ENCODE measurements at places on chromosomes 13 and 19. TPM values are rescaled to one million over a fixed set of nuclear protein-coding genes. Genes with fewer than 3 reads are reported as not detected.

- H3K27me3 ChIP-seq = no peaks in the 10 kb centered on the region
- H3K36me3 ChIP-seq = no peaks in the 10 kb centered on the region
- DNase-seq = no peak
Observed at GRCh38 chr19:38064661-38065425, 157.8 kb downstream of the SIPA1L3 start.

NLRP9 gene
- not detected for total RNA-seq

GRCh38 chr19:17424743-17425365 is 5.0 kb downstream of the MVB12A start:
- H3K27ac ChIP-seq = no peak overlapping the region
- H3K27me3 ChIP-seq = no peaks in the 10 kb centered on the region
- H3K4me3 ChIP-seq = no peak overlapping the region
- H3K4me1 ChIP-seq = peaks cover 11% of the 10 kb centered on the region

- H3K27me3 ChIP-seq = no peaks in the 10 kb centered on the region
- H3K27ac ChIP-seq = no peak overlapping the region
Observed at GRCh38 chr19:20863176-20863575, 59.9 kb upstream of the ZNF85 start.

SIGLEC11 gene
- total RNA-seq = not detected

- no peak overlapping the region for H3K27ac ChIP-seq
- no peak for DNase-seq
- no peaks in the 10 kb centered on the region for H3K36me3 ChIP-seq
- H3K4me1 ChIP-seq = no peaks in the 10 kb centered on the region
- no peaks in the 10 kb centered on the region for H3K27me3 ChIP-seq
- no peak overlapping the region for H3K4me3 ChIP-seq
Observed at GRCh38 chr13:104841110-104841509, 1694.4 kb downstream of the EFNB2 start.

Data from activated CD4-positive, alpha-beta memory T cell treated with anti-CD3 and anti-CD28 coated beads, Interleukin-2, amount 10 ng/mL, durations not matched to agents 7 days and 5 days (primary cell).